ENCODE measurements at places on chromosomes 5 and 9. TPM values are rescaled to one million over a fixed set of nuclear protein-coding genes. Genes with fewer than 3 reads are reported as not detected.

GRCh38 chr5:95081500-95081960, 203.4 kb downstream of the MCTP1 start:
- DNase-seq = peak; percentile 68

SPINK13 gene
- not detected for total RNA-seq

PCDHGB7 gene
- total RNA-seq = 12.7 TPM

DNA sequence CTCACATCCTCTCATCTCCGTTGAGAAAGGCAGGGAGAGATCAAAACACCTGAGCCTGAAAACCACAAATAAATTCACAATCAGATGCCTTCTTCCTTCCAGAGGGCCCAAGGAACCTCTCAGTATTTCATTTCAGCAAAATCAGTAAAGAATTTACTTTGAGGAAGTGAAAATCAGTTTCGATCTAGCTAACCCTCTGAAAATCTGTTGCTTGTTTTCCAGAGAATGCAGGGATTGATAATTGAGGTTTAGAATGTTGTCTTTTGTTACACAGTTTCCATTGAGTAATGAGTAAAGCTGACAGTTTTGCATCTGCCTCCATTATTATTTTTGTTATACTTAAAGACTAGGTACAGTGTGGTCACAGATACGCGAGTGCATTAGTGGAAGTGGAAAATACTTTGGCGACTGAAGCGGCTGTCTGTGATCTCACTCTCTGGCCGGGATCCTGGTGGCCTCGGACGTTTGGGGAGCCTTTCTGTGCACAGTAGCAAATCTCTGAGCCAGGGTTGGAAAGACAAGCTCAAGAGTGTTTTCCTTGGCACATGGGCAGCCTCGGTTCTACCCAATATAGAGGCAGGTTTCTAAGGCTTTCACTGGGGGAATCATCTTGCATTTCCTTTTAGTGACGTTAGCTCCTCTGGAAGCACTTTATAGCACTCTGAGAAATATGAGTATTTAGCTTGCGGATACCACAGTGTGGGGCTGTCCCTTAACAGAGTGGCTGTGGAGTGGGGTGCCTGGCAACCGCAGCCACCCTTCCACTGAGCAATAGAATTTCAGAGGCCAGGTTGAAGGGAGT, 32.2 kb upstream of the ANGPTL2 start:
- peak; percentile 88 for DNase-seq

DNA sequence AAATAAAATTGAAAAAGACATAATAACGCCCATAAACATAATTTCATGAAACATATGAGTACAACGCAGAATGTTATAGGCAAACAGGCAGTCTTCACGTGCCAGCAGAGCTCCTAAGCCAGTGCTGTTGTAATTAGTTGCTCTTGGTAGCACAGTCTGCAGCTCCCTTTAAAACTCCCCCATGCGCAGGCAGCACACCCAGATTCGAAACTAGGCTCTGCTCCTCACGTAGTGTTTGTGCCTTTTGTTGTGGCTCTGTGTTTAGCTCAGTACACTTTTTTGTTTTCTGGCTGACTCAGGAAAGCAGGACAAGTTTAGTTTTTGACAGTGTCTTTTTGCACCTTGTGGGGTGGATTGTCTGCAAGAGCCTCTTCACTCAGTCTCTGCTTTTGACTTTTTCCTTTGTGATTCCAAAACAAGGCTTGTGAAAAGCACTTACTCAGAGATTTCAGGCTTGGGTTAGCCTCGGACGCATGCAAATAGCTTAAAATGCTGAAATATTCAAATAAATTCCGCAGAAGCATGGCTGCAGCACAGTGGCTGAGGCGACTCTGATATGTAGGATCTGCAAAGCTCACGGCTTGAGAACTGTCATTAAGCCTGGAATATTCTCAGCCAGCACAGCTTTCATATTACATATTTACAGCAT, 113.6 kb downstream of the IRX1 start:
- no peak for DNase-seq

DNA sequence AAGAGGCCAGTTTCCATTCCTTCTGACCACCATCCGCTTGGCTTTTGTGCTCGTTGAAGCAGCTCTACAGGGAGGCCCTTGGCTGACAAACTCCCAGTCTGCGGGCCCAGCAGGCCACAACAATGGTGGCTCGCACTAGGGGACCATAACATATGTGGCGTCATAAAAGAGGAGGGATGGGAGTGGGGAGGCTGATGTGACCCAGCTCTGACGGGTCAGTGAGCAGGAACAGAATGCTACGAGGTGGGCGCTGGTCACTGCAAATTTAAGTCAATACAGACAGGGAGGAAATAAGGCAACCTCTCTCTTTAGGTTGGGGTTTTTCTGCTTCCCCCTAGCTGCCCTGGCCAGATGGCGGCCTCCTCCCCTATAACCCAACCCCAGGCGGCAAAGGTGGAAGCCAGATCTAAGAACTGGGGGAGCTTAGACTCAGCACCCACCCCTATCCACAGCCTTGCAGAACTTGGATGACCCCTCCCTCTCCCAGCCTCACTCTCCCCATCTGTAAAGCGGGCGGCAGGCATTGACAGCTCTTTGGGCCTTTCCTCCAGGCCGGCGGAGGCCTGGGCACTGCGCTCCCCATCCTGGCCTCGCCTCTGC, 778 bp downstream of the FRRS1L start:
- DNase-seq = no peak

FGFR4 gene
- total RNA-seq = 0.57 TPM

- no peak for DNase-seq
Measured at GRCh38 chr9:91945277-91946085, 4.5 kb downstream of the ROR2 start.

IL3 gene
- not detected for total RNA-seq

DNA sequence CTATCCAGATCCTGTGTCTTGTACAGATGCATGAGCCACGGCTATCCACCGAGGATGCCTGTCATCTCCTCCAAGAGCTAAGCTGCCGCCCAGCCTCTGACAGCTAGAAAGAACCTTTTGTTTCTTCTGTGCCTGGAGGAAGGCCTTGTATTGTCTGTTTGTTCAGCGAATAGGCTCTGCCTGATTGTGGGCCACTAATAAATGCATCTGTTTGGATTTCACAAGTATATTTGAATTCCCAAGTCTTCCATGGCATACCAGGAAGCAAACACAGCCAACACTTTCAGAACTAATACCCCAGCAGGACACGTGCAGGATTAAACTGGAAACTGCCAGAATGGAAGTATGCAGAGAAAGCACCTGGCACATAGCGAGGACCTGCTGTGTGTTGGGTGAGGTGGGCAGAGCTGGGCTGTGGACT, 92.7 kb upstream of the NEURL1B start:
- no peak for DNase-seq

DNA sequence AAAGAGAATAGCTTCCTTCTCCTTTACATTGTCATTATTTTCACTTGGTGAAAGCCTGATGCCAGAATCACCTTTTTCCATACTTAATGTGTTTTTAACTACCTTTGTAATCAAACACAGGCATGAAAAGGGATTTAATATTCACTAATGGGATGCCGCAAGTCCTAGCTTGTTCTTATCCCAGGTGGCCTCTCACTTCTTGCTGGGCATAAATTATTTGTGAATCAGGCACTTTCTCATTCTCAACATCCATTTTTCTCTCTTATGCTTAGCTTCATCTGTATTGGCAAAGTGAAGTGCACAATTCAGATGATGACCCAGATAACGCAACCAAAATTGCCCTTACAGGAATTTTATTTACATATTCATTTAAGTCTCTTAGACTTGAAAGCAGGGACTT, 10.9 kb downstream of the ACTL7B start:
- DNase-seq = no peak

FNBP1 gene
- total RNA-seq = 92.2 TPM

DNA sequence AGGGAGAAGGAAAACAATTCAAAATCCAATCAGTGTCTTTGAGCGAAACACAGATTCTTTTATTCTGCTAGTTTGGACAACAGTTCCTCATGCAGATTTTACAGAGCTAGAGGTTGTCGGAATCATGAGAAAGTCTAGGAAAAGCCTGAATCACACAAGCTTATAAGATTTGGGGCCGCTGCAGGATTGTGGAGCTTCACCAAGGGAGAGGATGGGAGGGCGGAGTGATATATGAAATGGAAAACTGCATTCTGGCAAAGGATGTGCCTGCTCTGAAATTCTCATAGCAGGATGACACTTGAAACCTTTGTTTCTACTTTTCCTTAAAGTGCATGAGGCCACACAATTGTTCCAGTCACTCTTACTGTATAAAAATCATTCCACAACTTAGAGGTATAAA, 134.3 kb downstream of the OR2K2 start:
- no peak for DNase-seq

DNA sequence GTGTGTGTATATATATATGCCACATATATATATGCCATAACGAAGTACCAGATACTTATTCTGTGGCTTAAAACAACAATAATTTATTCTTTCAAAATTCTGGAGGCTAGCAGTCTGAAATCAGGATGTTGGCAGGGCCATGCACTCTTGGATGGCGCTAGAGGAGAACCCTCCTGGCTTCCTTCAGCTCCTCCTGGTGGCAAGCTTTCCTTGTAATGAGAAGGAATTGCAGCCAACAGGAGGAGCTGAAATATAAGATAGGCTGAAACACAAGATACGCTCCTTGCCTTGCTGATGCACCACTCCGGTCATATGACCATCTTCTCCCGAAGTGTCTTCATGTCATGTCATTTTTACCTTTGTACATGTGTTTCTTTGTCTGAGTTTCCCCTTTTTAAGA, 368.1 kb upstream of the CTNND2 start:
- DNase-seq = no peak

RBM18 gene
- 16.6 TPM for total RNA-seq

DNA sequence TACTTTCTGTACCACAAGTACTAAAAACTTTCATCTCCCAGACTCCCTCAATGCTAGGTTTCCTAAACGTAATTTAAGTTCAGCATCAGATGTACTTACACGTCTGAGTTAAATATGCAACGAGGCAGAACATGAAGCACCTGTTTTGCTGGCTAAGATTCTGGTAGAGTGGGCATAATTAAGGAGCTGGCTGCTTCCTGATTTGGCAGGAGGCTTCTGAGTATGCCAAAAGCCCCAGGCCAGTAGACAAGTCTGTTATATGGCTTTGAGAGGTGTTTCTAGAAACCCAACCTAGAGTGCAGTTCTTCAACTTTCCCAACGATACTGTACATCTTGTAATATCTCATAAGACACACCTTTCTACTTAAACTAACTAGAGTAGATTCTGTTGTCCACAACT, 13.6 kb downstream of the TICAM2 start:
- DNase-seq = no peak

- DNase-seq = no peak
Measured at GRCh38 chr5:123610209-123610608, 98.2 kb downstream of the CSNK1G3 start.

GRCh38 chr9:95036676-95037075, 280.8 kb downstream of the FANCC start:
- DNase-seq = no peak

HACD4 gene
- 6.8 TPM for total RNA-seq

- no peak for DNase-seq
Measured at GRCh38 chr9:85108746-85109145, 439.2 kb downstream of the NTRK2 start.

MSX2 gene
- total RNA-seq = 2.9 TPM

- no peak for DNase-seq
Measured at GRCh38 chr5:124669300-124669648, 77.2 kb downstream of the ZNF608 start.

- DNase-seq = no peak
Measured at GRCh38 chr9:130173666-130173983, 1.4 kb downstream of the NCS1 start.

GRCh38 chr5:133122711-133123110, 70.9 kb downstream of the HSPA4 start:
- no peak for DNase-seq

- DNase-seq = no peak
Measured at GRCh38 chr5:62650197-62650596, 71.6 kb downstream of the LRRC70 start.

SHOC1 gene
- total RNA-seq = 0.15 TPM

PSD2 gene
- 0.62 TPM for total RNA-seq

DNA sequence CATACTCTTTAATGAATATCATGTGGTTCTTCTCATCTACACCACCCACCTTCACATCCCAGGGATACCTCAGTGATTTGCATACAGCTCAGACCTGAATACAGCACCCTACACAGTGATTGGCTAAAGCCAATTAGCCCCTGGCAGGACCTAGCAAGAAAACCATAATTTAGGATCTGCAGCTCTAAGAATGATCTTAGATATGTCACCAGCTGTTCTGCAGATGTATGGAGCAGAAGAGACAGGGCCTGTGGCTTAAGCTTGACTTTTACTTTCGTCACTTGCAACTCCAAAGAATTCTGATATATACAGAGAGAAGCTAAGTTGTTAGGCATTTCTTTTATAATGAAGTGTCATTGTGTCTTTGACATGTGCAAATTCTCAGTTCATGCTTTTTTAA, 483.2 kb upstream of the C9orf72 start:
- no peak for DNase-seq

DNA sequence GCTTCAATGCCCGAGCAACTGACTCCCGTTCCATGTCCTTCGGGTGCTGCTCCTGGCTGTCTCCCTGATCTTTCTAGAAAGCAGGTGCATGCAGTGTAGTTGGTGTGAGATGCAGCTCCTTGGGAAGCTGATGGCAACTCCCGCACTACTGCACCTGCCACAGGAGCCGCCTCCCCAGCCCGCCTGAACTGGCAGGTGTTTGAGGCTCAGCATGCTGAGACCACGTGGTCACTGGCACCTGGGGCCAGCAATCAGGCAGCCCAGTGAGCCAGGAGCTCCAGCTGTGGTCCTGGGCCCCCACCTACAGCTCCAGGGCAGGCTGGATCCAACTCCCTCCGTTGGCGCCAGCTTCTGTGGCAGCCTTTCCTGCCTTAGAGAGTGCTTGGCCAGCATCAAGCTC, 111.5 kb downstream of the ICE1 start:
- no peak for DNase-seq

- no peak for DNase-seq
Measured at GRCh38 chr5:11384441-11385250, 519.6 kb downstream of the CTNND2 start.

DNA sequence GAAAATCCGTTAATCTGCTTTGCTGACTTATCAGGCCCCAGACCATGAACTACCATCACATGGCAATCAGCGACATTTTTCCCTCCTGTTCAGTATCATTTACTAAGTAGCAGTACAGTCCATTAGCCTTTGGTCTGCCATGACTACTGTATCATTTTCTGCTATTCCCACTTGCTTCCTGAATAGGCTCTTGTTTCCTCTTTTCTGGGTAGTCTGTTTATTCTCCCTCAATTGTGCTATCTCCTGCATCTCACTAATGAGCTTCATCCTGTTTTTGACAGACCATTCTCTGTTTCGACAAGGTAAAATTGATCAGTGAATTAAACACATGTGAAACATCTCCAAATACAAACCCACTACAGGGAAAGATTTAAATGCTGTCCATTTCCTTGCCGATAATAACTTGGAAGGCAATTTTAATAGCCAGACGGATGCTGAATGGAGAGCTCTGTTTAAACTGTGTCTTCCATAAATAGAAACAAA, 263.5 kb upstream of the ANKRD55 start:
- DNase-seq = no peak

GRCh38 chr5:172110260-172110815, 77.7 kb downstream of the STK10 start:
- no peak for DNase-seq

PCDHB9 gene
- 3.0 TPM for total RNA-seq

SPATA31A7 gene
- not detected for total RNA-seq

All from aorta (tissue), 5 donors.